ENCODE measurements at places on chromosomes 5 and 9.
A peak's percentile ranks its signal among the peaks of the same experiment; 100 is the strongest.

DNA sequence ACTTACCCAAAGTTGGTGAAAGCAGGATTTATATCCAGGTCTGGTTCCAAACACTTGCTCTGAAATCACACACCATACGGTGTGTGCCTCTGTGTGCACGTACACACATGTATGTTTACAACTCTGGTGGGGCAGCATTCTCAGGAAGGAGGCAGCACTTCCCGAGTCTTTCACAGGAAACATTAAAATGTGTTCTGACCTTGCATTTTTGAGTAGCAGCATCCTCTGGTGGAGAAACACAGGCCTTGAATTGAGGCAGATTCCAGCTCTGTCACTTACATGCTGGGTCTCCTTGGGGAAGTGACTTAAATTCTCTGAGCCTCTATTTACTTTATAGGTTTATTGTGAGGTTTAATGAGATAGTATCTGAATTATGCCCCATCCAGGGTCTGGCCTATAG lies 126.4 kb downstream of the RGS3 start:
- H3K36me3 ChIP-seq, result no peaks in the 10 kb centered on the region
- peaks cover 31% of the 10 kb centered on the region for H3K4me1 ChIP-seq
- no peak overlapping the region for H3K4me3 ChIP-seq
- H3K27me3 ChIP-seq, result no peaks in the 10 kb centered on the region
- H3K27ac ChIP-seq, result peak overlapping the region; percentile 71
- DNase-seq, result peak; percentile 65

DNA sequence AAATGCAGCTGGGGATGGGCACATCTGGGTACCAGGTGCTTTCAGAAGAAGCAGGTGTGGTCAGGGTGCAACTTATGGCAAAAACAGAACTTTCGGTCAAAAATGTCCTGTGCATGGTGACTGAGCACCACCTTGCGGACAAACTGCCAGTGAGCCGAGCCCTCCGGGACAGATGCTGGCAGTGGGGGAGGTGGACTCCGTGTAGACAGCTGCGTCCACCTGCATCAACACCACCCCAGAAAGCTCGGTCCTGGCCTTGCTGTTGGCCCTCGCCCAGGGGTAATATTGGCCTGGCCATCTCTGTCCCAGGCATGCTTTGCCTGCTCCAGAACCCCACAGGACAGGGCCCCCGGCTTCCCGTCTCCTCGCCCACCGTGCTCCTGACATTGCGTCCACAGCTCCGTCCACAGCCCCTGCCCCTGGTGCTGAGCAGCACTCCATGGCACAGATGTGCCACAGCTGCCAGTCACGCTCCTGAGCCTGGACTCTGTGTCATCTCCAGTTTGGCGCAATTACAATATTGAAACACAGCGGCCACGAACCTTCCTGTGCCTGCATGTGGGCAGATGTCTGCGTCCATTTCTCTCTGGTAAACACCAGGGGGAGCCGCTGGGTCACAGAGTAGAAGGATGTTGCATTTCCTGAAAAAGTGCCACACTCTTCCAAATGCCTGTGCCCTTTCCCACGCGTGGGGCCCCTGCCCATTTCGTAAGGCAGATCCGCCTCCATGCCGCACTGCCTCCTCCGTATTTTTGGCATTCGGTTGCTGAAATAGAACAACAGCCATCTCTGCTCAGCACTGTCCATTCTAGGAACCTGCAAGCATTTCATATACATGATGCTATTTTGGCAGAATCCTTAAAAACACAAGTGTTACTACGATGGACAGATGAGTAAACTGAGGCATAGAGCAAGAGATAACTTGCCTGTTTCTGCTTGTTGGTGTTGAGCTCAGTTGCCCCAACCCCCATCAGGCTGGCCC lies 33.4 kb upstream of the SLC6A19 start:
- no peak overlapping the region for H3K27ac ChIP-seq
- H3K27me3 ChIP-seq, result no peaks in the 10 kb centered on the region
- no peak overlapping the region for H3K4me3 ChIP-seq
- peaks cover 10% of the 10 kb centered on the region for H3K4me1 ChIP-seq

GRCh38 chr9:79334711-79335110 lies 237.1 kb upstream of the TLE4 start:
- H3K4me3 ChIP-seq, result no peak overlapping the region
- no peaks in the 10 kb centered on the region for H3K4me1 ChIP-seq
- no peaks in the 10 kb centered on the region for H3K36me3 ChIP-seq
- DNase-seq, result no peak
- no peaks in the 10 kb centered on the region for H3K27me3 ChIP-seq

DNA sequence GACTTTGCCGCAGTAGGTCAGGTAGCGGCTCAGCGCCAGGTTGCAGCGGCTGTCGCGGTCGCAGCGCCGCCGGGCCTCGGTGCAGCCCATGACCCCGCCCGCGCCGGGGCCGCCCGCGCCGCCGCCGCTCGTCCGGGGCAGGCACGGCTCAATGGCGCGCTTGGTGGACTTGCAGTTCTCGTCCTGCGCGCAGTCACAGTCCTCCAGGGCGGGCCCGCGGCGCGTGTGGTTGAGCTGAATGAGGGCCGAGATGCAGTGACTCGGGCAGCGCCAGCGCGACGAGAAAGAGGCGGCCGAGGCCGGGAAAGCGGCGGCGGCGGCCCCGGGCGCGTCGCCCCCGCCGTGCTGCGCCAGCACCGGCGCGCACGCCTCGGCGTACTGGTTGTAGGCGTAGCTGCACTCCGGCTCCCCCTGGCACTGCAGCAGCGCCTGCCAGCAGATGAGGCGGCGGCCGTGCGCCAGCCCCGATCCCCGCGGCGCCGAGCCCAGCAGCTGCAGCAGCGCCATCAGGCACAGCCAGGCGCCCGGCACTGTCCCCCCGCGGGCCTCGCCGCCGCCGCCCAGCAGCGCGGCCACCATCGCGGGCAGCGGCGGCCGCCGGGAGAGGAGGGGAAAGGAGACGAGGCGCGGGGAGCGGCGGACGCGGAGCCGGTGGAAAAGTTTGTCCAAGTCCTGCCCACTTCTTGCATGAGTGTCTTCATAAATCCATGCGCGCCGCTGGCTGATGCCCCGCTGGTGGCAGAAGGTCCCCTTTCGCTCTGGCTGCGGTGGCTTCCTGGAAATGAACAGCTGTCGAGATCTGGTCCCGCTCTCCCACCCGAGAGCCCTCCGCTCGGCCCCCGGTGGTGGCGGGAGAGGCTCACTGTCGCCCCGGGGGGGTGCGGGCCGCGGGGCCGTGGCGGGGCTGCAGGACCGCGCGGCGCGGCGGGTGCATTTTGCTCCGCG lies 833 bp downstream of the GAS1 start:
- peak; percentile 78 for DNase-seq
- H3K4me1 ChIP-seq, result peaks cover 47% of the 10 kb centered on the region
- H3K4me3 ChIP-seq, result peak overlapping the region; percentile 81
- H3K36me3 ChIP-seq, result peaks cover 2% of the 10 kb centered on the region
- H3K27ac ChIP-seq, result peak overlapping the region; percentile 95

GRCh38 chr9:101634741-101635409 lies 40.1 kb upstream of the PPP3R2 start:
- no peaks in the 10 kb centered on the region for H3K4me1 ChIP-seq
- no peaks in the 10 kb centered on the region for H3K27me3 ChIP-seq
- no peak overlapping the region for H3K4me3 ChIP-seq
- H3K27ac ChIP-seq, result no peak overlapping the region
